Esophagus muscularis mucosa (tissue), 4 donors: ENCODE measurements at places on chromosomes 12 and 14. TPM values are rescaled to one million over a fixed set of nuclear protein-coding genes. Genes with fewer than 3 reads are reported as not detected.

DNA sequence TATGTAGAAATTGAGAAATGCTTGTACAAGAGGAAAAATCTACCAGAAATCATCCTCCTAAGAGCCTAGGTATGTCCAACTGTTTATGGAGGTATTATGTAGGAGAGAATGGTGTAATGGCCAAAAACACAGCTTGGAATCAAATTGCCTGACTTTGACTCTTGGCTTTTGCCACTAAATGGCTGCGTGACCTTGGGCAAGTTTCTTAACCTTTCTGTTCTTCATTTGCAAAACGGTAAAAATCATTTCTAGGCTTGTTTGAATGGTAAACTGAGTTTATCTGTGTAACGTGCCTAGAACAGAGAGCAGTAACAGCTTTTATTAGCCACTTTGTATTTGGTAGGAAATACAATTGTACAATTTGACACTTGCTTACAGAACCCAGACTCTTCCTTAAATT, 4.9 kb upstream of the GRIP1 start:
- H3K27me3 ChIP-seq = no peaks in the 10 kb centered on the region
- no peak overlapping the region for H3K27ac ChIP-seq
- H3K4me3 ChIP-seq = no peak overlapping the region
- H3K4me1 ChIP-seq = peaks cover 4% of the 10 kb centered on the region
- no peak for DNase-seq

GRCh38 chr14:101227611-101228594, 324.4 kb upstream of the RTL1 start:
- DNase-seq = peak; percentile 87
- H3K36me3 ChIP-seq = no peaks in the 10 kb centered on the region
- no peaks in the 10 kb centered on the region for H3K27me3 ChIP-seq
- H3K4me1 ChIP-seq = peaks cover 2% of the 10 kb centered on the region
- no peak overlapping the region for H3K4me3 ChIP-seq
- no peak overlapping the region for H3K27ac ChIP-seq

Gene SYT1
- total RNA-seq = 8.9 TPM

DNA sequence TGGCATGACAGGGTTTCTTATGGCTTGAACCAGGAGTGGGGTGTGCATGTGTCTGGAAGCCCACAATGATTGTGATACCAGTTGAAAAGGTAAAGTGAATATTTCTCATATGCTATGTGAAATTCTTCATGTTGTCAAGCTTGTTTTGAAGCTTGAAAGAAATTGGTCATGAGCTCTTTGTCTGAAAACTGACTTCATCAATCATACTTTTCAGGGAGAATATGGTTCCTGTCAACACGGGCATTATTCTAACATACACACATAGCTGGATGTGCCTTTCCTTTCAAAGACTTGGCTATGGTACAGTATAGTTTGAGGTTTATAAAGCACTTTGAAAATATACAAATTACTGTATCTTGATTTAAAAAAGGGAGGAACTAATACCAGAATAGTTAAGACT, 158.8 kb downstream of the KCNH5 start:
- no peak for DNase-seq
- H3K27me3 ChIP-seq = no peaks in the 10 kb centered on the region
- H3K4me1 ChIP-seq = peaks cover 5% of the 10 kb centered on the region
- no peak overlapping the region for H3K4me3 ChIP-seq

- H3K4me1 ChIP-seq = peaks cover 25% of the 10 kb centered on the region
- no peaks in the 10 kb centered on the region for H3K27me3 ChIP-seq
- no peak overlapping the region for H3K27ac ChIP-seq
- H3K36me3 ChIP-seq = no peaks in the 10 kb centered on the region
These were observed 45.5 kb downstream of the EML1 start for GRCh38 chr14:99838639-99839134.

- H3K27ac ChIP-seq = no peak overlapping the region
- H3K4me1 ChIP-seq = peaks cover 3% of the 10 kb centered on the region
- H3K4me3 ChIP-seq = no peak overlapping the region
- no peaks in the 10 kb centered on the region for H3K27me3 ChIP-seq
- no peak for DNase-seq
These were observed 45.5 kb downstream of the YEATS4 start for GRCh38 chr12:69404851-69405565.

Gene LTBP2
- 88.4 TPM for total RNA-seq

DNA sequence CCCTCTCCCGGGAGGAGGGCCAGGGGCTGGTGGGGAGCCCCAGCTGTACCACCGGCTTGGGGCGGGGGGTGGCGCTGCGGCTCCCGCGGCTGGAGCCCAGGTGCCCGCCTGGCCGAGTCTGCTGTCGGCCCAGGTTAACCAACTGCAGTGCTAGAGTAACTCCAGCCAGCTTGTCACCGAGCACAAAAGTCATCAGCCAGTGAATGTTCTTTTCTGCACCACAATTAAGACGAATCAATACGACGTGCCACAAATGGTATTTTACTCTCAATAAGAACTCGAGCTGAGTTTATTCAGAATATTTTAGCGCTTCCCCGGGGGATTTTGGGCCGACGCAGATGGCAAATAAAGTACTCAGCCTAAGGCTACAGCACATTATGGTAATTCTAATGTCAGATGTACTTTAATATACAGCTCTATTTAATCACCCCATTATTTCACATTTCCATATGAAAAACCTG, 83.2 kb downstream of the BCL11B start:
- no peak for DNase-seq
- no peak overlapping the region for H3K27ac ChIP-seq
- no peaks in the 10 kb centered on the region for H3K27me3 ChIP-seq
- H3K4me1 ChIP-seq = peaks cover 28% of the 10 kb centered on the region

DNA sequence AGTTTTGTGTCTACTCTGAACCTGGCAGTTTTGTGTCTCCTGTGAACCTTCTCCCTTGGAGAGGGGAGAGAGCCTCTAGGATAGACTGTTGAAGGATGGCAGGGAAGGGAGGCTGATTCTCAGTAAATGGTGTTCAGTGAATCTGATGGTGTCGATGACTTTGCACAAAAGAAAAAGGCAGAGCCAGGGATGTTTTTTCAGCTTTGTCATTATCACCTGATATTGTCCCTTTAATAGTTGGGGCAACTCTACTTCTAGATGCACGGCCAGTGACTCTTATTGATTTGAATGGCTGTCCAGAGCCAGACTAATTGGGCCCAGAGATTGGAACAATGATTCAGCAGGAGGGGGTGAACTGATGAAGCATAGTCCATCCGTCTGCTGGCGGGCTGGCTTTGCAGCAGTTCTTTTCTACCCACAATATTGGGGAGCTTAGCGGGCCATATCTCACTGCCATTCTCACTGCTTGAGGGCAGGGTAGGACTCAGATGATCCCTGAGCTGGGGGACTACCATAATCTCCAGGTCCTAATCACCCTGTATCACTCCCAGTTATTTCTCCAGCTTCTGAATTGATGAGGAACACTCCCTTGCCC, 93.1 kb downstream of the ADCK1 start:
- H3K27ac ChIP-seq = no peak overlapping the region
- no peaks in the 10 kb centered on the region for H3K4me1 ChIP-seq
- no peaks in the 10 kb centered on the region for H3K27me3 ChIP-seq
- DNase-seq = no peak
- peaks cover 7% of the 10 kb centered on the region for H3K36me3 ChIP-seq

GRCh38 chr12:67891596-67891995, 97.7 kb upstream of the IFNG-AS1 start:
- H3K4me1 ChIP-seq = no peaks in the 10 kb centered on the region
- H3K27ac ChIP-seq = no peak overlapping the region
- no peaks in the 10 kb centered on the region for H3K36me3 ChIP-seq
- DNase-seq = no peak
- no peaks in the 10 kb centered on the region for H3K27me3 ChIP-seq

Gene MGAT4C
- total RNA-seq = 2.5 TPM

DNA sequence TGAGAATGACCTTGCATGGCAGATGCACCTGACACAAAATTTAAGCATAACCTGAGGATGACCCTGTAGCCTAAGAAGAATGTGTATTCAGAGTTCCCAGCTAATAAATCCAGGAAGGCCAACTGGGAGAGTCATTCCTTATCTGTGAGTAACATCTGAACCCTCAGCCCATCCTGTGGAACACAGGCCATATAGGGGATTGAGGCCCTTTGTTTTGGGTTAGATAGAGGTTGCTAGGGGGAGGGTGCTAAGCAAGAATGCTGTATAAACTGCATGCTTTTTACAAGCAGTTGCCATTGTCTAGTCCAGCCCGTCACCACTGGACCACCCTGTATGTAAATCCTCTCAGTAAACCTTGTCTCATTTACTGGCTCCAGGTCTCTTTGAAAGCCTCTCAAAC, 77.0 kb downstream of the BICD1 start:
- H3K27me3 ChIP-seq = no peaks in the 10 kb centered on the region
- no peaks in the 10 kb centered on the region for H3K4me1 ChIP-seq
- H3K36me3 ChIP-seq = no peaks in the 10 kb centered on the region
- no peak overlapping the region for H3K27ac ChIP-seq

GRCh38 chr12:89179983-89180382, 172.3 kb downstream of the DUSP6 start:
- DNase-seq = no peak
- H3K36me3 ChIP-seq = no peaks in the 10 kb centered on the region
- H3K4me1 ChIP-seq = peaks cover 14% of the 10 kb centered on the region
- no peak overlapping the region for H3K27ac ChIP-seq

DNA sequence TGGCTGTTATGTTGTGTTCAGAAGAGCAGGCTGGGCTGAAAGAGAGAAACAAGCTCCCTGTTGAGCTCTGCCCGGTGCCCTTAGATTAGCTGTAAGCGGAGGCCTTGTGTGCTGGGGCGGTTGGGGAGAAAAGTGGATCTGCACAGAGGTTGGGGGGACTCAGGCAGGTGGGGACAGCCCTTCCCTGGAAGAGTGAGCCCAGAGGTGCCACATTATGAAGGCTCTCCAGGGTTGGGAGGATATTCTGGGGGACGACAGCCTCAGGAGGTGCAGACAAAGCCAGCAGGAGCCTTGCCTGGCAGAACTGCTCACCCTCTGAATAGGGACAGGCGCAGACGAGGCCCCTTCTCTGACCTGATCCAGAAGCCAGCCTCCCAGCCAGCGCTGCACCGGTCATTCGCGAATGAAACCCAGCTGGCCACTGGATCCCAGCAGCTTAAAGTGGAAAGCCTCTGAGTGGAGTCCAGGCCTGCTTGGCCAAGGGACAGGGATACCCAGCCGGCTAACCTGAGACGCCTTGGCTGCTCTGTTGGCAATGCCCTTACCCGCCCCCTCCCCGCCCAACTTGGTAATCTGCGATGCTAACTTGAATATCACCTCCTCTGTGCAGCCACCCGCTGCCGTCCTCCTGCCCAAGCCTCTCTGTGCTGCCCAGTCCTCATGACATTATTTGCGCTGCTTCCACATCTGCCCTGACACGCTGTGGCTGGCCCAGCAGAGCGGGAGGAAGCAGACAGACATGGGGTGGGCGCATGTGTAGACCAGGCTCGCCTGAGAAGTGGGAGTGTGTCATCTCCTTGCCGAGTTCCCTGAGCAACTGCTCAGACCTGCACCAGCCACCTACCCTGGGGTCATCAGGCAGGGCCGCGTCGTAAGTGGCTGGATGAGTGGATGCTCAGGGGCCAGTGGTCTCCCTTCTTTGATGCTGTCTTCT, 5.6 kb downstream of the HIP1R start:
- no peak for DNase-seq
- no peaks in the 10 kb centered on the region for H3K36me3 ChIP-seq
- no peak overlapping the region for H3K27ac ChIP-seq
- H3K27me3 ChIP-seq = no peaks in the 10 kb centered on the region

DNA sequence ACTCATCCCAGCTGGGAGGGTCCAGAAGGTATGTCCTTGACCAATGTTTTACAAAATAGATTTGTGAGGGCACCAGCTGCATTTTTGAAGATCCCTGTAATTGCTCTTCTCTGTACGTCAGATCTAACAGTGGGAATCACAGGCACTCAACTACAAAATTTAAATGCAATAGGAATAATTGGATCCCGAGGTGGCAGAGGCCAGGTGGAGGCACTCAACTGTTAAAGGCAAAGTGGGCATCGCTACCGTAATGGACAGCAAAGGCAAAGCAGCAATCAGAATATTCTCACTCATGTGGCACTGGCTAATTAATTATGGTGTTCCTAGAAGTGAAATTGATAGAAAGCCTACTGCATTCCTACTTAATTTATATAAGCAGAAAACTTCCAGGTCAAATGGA, 27.9 kb upstream of the PSMC1 start:
- no peak overlapping the region for H3K4me3 ChIP-seq
- DNase-seq = peak; percentile 60
- no peaks in the 10 kb centered on the region for H3K27me3 ChIP-seq
- H3K36me3 ChIP-seq = no peaks in the 10 kb centered on the region

Gene ANKRD9
- total RNA-seq = 62.9 TPM

Gene AQP6
- total RNA-seq = not detected

GRCh38 chr14:75479770-75480600, 42.3 kb upstream of the BATF start:
- no peak for DNase-seq
- H3K4me1 ChIP-seq = no peaks in the 10 kb centered on the region
- H3K27ac ChIP-seq = no peak overlapping the region
- H3K27me3 ChIP-seq = no peaks in the 10 kb centered on the region

DNA sequence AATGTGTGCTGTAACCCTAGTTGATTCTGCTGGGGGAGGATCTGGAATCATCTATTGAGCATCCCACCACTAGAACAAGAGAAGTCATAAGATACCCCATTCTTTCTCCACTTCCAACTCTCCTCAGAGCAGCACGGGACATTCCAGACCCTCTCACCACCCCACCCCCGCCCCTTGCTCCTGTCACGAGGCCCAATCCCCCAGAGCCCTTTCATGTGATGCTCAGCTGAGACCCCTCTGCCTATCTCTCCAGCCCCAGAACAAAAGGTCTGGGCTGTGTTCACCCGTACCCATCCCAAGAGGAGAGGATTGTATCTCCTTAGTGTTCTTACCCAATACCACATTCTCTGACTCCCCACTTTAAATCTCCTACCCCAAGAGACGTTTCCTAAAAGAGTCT, 602 bp downstream of the PMEL start:
- H3K36me3 ChIP-seq = peaks cover 11% of the 10 kb centered on the region
- H3K27me3 ChIP-seq = no peaks in the 10 kb centered on the region
- peaks cover 13% of the 10 kb centered on the region for H3K4me1 ChIP-seq
- no peak overlapping the region for H3K27ac ChIP-seq

GRCh38 chr12:92574051-92574783, 128.6 kb upstream of the PLEKHG7 start:
- H3K36me3 ChIP-seq = no peaks in the 10 kb centered on the region
- DNase-seq = no peak
- no peaks in the 10 kb centered on the region for H3K4me1 ChIP-seq
- no peaks in the 10 kb centered on the region for H3K27me3 ChIP-seq

Gene KIF21A
- 11.2 TPM for total RNA-seq

GRCh38 chr14:102323102-102323501, 3.6 kb downstream of the ZNF839 start:
- peak; percentile 95 for DNase-seq
- H3K27me3 ChIP-seq = no peaks in the 10 kb centered on the region
- peaks cover 10% of the 10 kb centered on the region for H3K36me3 ChIP-seq
- H3K4me1 ChIP-seq = peaks cover 27% of the 10 kb centered on the region
- no peak overlapping the region for H3K4me3 ChIP-seq
- H3K27ac ChIP-seq = peak overlapping the region; percentile 59

DNA sequence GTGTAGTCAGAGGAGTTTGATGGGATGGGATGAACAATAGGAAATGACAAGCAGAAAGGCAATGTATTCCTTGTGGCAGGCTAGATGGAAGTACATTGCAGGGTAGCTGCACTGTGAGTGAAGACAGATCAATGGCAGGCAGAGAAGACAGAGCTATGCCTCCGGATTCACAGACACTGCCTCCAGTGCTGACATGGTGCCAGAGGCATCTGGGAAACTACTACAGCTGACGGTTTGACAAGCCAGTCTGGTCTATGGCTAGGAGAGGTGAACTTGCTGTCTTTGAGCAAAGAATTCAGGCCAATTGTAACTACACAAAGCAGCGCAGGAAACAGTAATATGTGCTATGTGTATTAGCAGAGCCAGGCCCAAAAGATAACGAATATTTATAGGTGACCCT, 193.5 kb downstream of the DIO2 start:
- H3K27me3 ChIP-seq = no peaks in the 10 kb centered on the region
- H3K4me1 ChIP-seq = no peaks in the 10 kb centered on the region
- no peak overlapping the region for H3K4me3 ChIP-seq
- H3K27ac ChIP-seq = no peak overlapping the region
- no peaks in the 10 kb centered on the region for H3K36me3 ChIP-seq
